ENCODE measurements at places on chromosomes 12 and 14.

DNA sequence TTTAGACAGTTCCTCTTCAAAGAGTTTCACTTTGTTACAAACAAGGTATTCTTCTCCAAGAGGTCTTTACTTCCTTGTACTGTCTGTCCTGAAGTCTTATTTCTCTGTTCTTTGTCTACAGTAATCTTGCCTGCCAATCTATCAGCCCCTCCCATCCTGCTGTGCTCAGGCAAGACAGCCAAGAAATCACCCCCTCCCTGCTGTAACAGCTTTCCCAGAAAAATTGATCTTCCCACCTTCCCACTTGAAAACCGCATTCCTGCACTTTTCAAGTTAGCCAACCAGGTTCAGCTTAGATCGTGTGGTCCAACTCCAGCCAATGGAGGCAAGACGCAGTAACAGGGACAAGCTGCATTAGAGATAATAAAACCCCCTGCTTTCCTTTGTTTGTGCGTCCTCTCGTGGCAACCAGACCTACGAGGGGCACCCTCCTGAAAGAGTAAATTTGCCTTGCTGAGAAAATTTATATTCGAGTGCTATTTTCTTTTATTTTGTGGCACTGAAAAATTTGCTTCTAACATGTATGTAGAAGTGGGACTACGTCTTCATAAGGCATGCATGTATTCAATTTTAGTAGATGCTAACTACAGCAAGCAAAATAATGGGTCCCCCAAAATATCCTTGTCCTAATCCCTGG, 46.5 kb upstream of the ESR2 start:
- no peak for DNase-seq

DNA sequence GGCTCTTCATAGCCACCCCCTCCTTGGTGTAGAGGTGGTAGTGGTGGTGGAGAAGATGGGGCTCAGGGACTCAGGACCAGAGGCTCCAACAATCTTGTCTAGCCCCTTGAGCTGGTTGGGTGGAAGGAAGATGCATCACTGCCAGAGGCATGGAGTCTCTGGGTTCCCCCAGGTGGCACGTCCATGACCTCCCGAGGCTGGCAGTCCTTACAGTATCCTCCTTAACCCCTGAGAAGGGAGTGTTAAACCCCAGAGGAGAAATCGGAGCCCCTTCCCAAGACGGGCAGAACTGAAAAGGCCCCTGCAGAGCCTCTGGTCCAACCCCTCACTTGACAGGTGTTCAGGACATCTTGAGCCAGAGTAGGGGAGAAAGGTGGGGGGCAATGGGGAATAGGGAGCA, 9.1 kb downstream of the KRT83 start:
- DNase-seq: no peak

- no peak for DNase-seq
These were observed 28.0 kb downstream of the DERA start for GRCh38 chr12:15939111-15939510.

- DNase-seq: no peak
These were observed 187.4 kb downstream of the LRIG3 start for GRCh38 chr12:58732894-58733293.

GRCh38 chr14:21256539-21257393, 12.5 kb downstream of the HNRNPC start:
- DNase-seq: no peak

DNA sequence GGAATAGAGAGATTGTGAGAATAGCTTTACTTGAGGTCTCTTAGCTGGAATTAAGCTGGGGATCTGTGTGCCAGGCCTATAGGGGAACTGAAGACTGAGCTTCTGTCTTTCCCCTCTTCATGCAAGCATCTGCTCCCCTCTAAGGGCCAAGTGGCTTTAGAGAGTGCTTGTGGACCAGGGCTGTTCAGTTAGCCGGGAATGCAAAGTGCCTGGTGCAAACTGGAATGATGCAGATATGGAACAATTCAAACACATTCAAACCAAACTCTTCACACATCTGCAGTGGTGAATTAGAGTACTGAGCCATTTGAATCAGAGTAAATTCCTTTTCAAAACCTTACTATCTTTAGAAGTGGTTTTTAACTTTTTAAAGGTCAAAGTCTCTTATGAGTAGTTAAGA, 99.0 kb downstream of the LIN7A start:
- no peak for DNase-seq

GRCh38 chr12:118237908-118238307, 102.0 kb downstream of the PEBP1 start:
- no peak for DNase-seq

- DNase-seq: no peak
These were observed 227.7 kb downstream of the SLC16A7 start for GRCh38 chr12:59823567-59823966.

GRCh38 chr12:56229916-56230431, at the start of gene SLC39A5:
Gene SLC39A5 (plus strand): TSS chr12:56230051. CDS start chr12:56231275, 1,224 bp downstream.
- no peak for DNase-seq

GRCh38 chr12:26770239-26771070, 62.5 kb downstream of the ITPR2 start:
- DNase-seq: no peak

DNA sequence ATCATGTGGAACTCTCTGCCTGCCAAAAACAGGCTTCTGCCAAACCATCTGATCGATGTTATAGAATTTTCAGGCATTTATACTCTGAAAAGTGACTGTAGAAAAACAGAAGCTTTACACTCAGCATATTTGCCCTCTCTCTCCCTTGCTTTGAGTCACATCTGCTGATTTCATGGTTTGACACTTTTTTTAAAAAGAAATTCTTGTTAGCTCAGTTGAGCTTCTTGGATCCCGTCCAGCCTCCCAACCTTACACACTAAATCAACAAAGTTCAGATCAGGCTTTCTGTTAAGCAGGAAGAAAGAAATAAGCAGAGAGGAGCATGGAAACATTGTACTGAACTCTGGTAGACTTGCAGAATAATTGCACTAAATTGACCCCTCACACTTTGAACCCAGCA, 193.6 kb upstream of the SEL1L start:
- DNase-seq: no peak

GRCh38 chr12:28424965-28425364, 234.7 kb downstream of the CCDC91 start:
- no peak for DNase-seq

GRCh38 chr14:32443890-32444661, 115.0 kb downstream of the AKAP6 start:
- DNase-seq: no peak

DNA sequence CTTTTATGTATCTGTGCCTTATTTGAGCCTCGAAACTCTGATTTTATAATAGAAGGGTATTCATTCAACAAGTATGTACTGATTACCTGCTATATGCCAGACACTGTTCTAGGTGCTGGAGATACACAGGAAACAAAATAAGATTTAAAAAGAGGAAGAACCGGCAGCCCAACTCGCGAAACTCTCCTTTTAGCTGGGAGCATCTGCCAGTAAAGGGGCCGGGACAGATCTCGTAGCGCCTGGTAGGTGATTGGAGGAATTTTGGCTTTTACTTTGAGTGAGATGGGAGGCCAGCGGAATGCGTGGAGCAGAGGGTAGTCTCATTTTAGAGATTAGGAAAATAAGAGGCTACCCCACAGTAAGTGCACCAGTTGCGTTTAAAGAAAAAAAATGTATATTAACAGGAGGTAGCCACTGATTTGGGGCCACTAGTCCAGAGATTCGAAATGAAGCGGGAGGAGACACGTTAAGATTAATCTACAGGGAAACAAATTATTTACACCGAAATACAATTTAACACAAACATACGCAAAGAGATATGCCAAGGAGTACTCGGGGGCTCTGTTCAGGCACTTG, 520 bp upstream of the MON2 start:
- no peak for DNase-seq

GRCh38 chr14:91861091-91861490, 6.2 kb downstream of the TC2N start:
- DNase-seq: no peak

- DNase-seq: no peak
These were observed 4.7 kb downstream of the LRIG3 start for GRCh38 chr12:58915634-58916033.

GRCh38 chr14:35403114-35403602, 1.4 kb downstream of the NFKBIA start:
- DNase-seq: peak; percentile 62

- no peak for DNase-seq
These were observed 132.9 kb downstream of the CEP83 start for GRCh38 chr12:94326727-94327126.

- DNase-seq: no peak
These were observed 5.0 kb upstream of the CD4 start for GRCh38 chr12:6784296-6784695.

- DNase-seq: no peak
These were observed 150.9 kb upstream of the SLC38A2 start for GRCh38 chr12:46523446-46523845.

GRCh38 chr14:68285421-68286179, 466.0 kb downstream of the RAD51B start:
- peak; percentile 65 for DNase-seq

- DNase-seq: no peak
These were observed 30.6 kb downstream of the SLC16A7 start for GRCh38 chr12:59626382-59626781.

- no peak for DNase-seq
These were observed 536 bp downstream of the PARPBP start for GRCh38 chr12:102120564-102120873.

DNA sequence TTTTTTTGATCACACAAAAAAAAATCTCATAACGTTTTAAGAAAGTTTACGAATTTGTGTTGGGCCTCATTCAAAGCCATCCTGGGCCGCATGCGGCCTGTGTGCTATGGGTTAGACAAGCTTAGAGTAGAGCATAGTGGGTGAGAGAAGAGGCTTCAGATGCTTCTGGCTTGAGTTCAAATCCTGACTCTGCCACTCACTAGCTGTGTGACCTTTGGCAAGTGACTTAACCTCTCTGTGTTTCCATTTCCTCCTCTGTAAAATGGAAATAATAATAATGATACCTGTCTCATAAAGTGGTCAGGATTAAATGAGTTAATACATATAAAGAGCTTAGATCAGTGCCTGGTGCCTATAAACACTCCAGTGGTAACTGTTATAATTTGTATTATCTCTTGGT, 6.2 kb downstream of the P2RX4 start:
- DNase-seq: no peak

DNA sequence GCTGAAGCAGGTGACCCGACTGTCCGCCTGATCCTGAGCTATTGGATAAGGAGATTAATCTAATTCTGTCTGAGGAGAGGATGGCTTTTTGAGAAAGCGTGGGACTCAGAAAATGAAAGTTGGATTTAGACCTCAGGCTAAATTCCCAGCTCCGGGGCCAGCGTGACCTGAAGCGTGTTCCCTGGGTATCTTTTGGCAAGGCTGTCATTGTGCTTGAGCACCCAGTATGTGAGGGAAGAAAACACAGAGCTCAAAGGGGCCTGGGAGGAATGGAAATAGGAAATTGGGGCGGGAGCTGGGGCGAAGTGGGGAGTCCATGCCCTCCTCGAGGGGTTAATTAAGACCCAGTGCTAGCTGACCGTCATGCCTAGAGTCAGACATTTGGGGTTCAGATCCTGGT, 17.5 kb upstream of the CCDC63 start:
- DNase-seq: no peak

DNA sequence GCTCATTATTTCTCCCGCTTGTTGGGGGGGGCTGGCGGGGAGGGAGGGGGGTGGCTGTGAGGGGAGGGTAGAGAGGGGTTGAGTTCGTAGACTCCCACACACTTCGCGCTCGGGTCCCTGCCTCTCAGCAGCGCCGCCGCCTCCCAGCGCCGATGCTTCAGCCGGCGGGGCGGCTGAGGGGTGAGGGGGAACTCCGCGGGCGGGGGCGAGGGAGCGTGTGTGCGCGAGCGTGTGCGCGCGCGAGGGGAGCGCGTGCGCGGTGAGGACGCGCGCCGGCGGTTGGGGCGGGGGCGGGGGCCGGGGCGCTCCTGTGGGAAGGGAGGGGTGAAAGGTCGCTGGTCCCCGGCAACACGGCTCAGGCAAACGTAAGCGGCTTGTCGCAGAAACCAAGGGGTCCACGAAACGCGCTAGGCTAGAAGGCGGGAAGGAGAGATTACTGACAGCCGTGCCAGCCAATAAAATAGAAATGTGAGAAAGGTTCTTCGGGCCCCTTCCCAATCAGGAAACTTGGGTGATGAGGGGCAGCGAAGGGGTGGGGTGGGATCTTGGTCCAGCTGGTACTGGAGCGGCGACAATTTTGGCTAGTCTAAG, 343 bp upstream of the NOVA1 start:
- DNase-seq: peak; percentile 0

GRCh38 chr14:74160763-74161162, 76.0 kb downstream of the LIN52 start:
- DNase-seq: no peak

Measured in activated CD4-positive, alpha-beta T cell treated with anti-CD3 and anti-CD28 coated beads, Interleukin-2, amount 50 U/mL, for 4 hours (primary cell).